ENCODE measurements at places on chromosomes 2 and 18.

- peak; percentile 96 for DNase-seq
These were observed 35.4 kb downstream of the INSIG2 start for GRCh38 chr2:118123561-118124232.

DNA sequence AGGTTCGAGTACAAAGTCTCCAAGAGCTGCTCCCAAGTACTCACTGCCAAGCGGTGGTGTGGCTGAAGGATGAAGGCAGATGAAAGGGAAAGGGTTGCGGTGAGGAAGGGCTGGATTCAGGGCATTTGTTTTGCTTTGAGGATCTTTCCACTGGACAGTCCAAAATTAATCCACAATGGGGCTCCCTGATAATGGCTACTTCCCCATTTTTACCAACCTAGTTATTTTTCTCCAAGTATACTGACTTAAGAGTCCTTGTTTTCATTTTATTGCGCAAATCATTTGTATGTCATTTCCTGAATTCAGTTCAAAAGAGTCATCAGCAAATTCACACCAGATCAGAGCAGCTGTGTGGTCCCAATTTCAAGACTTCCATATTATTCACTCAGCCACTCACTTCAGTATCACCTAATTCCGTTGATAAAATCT is 464 bp upstream of the SESTD1 start:
- peak; percentile 90 for DNase-seq

GRCh38 chr18:61352611-61353010 is 19.4 kb downstream of the CDH20 start:
- DNase-seq: peak; percentile 35

DNA sequence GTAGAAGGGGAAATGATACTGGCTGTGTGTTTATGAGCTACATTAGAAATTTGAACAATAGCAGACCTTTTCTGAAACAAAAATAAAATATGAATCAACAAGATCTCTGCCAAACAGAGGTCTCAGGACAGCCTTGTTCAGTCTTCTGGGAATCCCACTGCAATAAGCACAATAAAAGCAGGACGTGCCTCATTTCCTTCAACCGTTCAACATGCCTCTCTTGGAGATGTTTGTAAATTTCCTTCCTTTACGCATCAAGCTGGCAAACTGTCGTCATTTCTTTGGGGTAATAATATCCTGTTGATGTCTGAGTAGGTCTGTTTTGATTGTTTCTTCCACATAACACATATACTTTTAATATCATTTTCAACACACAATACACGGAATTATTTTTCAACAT is 77.2 kb downstream of the TCF4 start:
- DNase-seq: peak; percentile 83

DNA sequence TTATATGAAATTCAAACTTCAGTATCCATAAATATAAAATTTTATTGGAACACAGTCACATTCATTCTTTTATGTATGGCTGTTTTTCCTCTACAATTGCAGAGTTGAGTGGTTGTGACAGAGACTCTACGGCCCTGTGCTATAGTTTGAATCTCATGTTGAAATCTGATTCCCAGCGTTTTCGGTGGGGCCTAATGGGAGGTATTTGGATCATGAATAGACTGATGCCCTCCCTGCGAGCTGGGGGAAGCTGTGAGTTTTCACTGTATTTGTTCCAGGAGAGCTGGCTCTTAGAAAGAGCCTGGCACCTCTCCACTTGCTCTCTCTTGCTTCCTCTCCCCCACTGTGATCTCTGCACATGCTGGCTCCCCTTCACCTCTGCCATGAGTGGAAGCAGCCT is 1.7 kb downstream of the PFN4 start:
- DNase-seq: no peak

DNA sequence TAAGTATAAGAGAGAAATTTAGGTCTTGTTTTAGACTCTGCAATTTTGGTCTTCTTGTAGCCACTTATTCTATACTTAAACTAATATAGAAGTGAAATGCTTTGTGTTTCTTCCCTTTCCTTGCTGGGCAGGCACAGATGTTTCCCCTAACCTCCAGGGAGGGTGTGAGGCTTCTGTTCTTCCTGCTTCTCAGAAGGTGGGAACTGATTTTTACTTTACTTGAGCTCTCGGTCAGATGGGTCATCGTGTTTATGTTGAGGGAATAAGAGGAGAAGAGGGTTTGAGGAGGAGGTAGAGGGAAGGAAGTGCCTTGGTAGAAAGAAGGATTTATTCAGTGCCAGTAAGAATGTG is 92.5 kb upstream of the CXCR4 start:
- DNase-seq: no peak

- no peak for DNase-seq
These were observed 395.0 kb upstream of the CRIM1 start for GRCh38 chr2:35960596-35960995.

- DNase-seq: no peak
These were observed 43.0 kb downstream of the INO80C start for GRCh38 chr18:35454803-35455202.

GRCh38 chr18:657311-658000 is at the start of gene TYMS:
Gene TYMS, plus strand, starts transcription at chr18:657653. Its CDS starts 90 bp downstream, at chr18:657743.
- DNase-seq: peak; percentile 64

DNA sequence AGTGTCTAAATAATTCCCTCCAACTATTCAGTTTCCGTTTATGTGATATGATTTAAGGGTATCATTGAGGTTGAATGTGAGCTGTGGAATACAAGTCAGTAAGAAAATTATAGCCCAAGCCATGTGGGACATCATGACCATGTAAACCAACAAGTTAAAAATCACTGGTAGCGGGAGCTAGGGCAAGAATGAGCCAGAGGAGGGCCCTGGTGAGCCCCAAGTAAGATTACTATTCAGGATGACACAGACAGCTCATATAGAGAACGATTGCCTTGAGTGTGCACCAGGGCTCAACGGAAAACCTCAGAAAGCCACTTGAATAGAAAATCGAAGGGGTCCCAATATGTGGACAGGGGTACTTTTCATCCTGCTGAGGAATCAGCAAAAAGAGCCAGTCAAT is 87.8 kb upstream of the RBMS1 start:
- DNase-seq: no peak

DNA sequence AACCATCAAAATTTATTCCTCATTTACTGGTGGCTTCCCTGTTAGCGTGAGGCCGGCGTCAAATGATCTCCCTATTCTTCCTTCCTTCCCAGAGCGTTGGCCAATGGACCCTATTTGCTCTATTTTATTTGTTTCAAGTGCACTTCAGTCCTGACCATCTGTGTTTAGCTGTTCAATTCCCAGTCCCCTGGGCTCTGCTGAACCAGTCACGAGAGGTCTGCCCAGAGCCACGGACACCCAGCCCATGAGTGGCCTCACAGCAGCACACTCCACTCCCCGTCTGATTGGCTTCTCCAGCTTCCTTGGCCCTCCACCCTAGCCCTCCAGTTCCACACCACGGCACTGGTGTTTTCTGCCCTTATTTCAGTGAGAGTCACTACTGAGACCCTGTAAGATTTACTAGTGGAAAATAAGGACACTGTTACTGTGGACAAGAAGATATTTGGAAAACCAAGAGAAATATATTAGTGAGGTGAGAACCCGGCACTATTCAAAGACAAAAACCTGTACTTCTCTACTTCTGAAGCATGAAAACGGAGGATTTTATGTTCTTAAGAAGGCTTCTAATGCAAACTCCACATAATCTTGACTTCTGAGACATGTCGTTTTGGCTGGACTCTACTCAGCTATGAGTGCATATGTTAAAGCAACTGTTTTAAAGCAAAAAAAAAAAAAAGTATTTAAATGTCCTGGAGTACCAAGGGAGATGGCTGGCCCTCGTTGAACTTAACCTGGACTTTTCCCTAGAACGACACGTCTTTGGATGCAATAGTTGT is 86.6 kb downstream of the COL6A3 start:
- no peak for DNase-seq

GRCh38 chr2:111678651-111679050 is 205.3 kb downstream of the ANAPC1 start:
- DNase-seq: peak; percentile 64

GRCh38 chr2:28311660-28312249 is 80.9 kb upstream of the FOSL2 start:
- no peak for DNase-seq

GRCh38 chr2:235212501-235213158 is 260.8 kb downstream of the SH3BP4 start:
- DNase-seq: no peak

- DNase-seq: peak; percentile 86
These were observed 62.0 kb downstream of the TGIF1 start for GRCh38 chr18:3511980-3512379.

DNA sequence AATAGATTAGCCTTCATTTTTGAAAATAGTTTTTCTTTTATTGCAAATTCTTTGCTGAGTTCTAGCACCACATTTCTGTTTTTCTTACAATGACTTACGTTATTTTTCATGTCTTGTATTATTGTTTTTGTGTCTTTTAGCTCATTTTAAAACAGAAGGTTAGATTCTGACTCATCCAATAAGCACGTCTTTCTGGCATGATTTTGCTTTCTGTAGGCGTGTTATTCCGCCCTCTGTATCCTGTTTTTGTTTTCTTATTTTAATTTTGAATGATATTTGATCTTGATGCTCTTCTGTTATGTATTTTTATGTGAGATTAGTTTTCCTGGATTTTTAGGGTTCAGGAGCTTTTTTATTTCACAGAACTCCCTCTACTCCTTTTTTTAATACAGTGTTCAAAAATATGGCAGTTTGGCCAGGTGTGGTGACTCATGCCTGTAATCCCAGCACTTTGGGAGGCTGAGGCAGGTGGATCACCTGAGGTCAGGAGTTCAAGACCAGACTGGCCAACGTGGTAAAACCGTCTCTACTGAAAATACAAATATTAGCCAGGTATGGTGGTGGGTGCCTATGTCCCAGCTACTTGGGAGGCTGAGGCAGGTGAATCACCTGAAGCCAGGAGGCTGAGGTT is 145.0 kb downstream of the CLIP4 start:
- DNase-seq: peak; percentile 57

DNA sequence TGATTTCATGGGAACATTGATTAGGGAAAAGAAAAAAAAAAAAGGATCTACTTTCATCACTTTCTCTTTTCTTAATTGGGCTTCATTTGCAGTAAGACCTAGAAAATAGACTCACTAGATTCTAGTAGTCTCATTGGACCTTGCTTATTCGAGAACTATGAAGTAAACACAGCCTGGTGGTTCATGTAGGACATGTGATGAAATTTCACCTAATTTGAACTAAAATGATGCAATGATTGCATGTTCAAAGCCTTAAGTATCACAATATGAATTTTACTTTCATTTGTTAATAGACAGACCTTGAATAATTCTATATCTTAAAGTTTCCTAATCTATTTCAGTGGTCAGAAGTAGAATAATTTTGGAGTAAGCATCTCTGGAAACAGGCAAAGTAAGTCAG is 688.9 kb upstream of the NRXN1 start:
- DNase-seq: no peak

DNA sequence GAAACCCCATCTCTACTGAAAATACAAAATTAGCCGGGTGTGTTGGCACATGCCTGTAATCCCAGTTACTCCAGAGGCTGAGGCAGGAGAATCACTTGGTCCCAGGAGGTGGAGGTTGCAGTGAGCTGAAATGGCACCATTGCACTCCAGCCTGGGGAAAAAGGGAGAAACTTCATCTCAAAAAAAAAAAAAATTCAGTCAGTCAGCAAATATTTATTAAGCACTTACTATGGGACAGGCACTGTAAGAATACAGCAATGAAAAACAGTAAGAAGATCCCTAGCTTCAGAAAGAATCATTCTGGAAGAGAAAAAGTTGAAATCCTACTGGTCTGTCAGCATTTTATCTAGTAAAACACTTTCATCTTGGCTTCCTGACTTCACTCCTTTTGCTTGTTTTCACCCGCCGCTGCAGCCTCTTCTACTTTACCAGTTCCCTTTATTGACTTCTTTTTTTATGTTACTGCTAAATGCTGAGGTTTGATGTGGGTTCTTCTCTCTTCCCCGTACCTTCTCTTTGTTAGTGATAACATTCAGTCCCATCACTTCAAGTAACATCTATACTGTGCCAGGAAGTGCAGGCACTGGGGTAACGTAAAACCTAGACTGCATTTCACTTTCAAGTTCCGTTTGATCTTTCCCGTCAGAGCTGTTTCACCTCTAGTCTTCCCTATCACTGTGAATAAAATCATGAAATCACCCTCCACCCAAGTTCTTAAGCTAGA is 10.8 kb upstream of the TAF4B start:
- no peak for DNase-seq

GRCh38 chr2:71070294-71071093 is 2.0 kb downstream of the NAGK start:
- peak; percentile 75 for DNase-seq

- peak; percentile 49 for DNase-seq
These were observed 73.5 kb downstream of the ZCCHC2 start for GRCh38 chr18:62596145-62597005.

DNA sequence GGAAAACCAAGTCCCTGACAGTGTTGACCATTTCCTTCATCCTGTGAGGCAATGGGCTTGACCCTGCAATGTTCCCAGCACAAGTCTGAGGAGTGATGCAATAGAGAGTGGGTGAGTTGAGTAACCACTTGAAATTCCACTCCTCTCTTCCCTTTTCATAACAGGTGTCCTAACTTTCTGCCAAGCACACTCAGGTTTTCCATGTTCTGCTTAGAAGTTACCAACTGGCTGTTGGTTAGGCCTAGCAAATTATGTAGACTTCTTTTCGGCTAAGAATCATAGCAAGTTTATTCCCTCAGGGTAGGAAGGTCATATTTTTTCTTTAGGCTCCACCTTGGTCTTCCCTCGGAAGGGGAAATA is 11.5 kb downstream of the GNLY start:
- peak; percentile 94 for DNase-seq

DNA sequence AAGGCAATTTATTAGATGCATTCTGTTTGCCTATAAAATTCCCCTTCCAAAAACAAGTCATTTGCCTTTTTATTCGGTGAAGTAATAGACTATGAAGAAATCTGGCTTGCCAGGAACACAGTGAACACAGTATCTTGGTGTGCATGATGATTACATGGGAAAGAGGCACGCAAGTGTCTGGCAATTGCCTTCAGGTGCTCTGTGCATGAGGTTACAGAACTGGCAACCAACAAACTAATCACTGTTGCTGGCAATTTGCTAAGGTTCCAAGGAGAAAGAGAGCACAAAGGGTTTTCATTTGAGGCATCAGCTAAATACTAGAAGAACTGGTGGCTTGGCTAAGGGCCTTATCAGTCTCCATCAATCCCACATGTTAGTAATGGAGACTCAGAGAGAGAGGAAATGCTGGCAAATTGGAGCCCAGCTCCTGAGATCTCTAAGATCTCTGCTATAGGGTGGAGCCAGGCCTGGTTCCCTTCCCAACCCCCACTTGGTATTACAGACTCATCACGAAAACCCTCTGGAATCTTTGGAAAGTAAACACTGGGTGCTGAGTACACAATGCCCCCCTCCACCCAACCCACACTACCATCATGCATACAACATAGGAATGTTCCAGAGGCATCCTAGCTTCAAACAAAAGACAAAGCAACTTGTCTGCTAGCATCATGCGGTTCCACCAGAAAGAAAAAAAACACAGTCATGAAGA is 10.4 kb downstream of the RNF152 start:
- peak; percentile 73 for DNase-seq

DNA sequence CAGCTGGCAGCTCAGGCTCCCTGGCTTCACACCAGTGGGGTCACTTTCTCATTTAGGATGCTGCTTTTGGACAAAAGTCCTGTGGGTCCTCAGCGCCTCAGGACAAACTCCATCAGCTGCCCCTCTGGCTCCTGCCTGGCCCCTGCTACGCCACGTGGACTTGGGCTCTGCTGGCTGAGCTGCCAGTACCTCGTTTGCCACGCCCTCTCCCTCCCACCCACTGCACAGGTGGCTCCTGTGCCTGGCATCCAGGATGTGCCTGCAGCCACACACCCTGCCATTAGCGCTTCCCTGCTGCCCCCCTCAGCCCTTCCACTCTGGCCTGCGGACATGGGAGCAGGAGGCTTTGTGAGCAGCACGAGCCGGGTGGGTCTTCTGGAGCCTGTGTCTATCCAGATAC is 118.9 kb downstream of the ZNF236 start:
- DNase-seq: no peak
